ENCODE measurements at places on chromosomes 3 and 15.
A peak's percentile ranks its signal among the peaks of the same experiment; 100 is the strongest.

DNA sequence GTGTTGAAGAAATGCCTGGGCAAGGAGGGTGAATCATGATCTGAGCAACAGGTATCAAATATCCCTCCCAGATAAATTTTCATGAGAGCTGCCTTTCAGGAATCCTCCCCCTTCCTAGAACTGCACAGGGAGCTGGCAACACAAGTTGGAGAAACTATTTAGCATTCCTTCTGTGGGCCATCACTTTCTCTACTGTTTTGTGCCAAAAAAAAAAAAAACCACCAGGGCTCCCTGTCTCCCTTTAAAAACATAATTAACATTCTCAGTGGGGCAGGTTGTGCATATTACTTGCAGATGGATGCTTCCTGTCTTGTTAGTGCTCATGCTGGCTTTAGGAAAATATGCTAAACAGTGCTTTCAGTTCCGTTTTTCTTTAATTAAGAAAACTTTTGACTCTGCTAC is 234.9 kb upstream of the LMCD1 start:
- peak; percentile 4 for DNase-seq

DNA sequence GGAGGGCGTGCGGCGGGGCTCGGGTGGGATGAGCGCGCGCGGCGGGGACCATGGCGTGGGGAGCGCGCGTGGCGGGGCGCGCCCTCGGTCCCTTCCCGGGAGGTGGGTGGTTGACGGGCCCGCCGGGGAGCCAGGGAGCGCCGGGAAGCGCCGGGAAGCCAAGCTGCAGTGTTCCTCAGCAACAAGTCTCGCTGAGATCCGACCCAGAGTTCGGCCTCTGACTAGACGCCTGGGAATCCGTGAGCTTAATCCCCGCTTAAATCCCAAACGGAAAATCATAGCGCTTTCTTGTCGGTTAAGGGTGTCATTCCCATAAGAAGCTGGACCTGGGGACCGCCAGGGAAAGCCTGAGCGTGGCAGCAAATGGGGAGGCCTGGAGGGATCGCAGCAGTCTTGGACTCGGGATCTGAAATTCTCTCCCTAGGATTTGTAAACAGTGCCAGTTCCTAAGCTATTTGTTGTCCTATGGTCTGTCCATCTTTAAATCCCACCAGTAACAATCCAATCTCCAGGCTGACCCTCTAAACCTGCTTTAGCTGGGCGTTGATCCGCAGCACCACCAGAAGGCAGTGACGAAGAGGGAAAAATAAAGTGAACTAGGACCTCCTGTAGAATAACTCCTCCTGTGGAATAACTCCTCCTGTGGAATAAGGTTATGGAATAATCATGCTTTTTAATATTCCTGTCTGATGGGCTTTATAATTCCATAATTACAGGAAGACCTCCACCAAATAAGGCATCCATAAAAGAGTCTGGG is 570 bp upstream of the NEDD4 start:
- peak; percentile 40 for DNase-seq

GRCh38 chr15:92062505-92062904 is 209.0 kb downstream of the SLCO3A1 start:
- no peak for DNase-seq

GRCh38 chr15:52290800-52291199 is 4.8 kb downstream of the MYO5C start:
- DNase-seq, result no peak

DNA sequence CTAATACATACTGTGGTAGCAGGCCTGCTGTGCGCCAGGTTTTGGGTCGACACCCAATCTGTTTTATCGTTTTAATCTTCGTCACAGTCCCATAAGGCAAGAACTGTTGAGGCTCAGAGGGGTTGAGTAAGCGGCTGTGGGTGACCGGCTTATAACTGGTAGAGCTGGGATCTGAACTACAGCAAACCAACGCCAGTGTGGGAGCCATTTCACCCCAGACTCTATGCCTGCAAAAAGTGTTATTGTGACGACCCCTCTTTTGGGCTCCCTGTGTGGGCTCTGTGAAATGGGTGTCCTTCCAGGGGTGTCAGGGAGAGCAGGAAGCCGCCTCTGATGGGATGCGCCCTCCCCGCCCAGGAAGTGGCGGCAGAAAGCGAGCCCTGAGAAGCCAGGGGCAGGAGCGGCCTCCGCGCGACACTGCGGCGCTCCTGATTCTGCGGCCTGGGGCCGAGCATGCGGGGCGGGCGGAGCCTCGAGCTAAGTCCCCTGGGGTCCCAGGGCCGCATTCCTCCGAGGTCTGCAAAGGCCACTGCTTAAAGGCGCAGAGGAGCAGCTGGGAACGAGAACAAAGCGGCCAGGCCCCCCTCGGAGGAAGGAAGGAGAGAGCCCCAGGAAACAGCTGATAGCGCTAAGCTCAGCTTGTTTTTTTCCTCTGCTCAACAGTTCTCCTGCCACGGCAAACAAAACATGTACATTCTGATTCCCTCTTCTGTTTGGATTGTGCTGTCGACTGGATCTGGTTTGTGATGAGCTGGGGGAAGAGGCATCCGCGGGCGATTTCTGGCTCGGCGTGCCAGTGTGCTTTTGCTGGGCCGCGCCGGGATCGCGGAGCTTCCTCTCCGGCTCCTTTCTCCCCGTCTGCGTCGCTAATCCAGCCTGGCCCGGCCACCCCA is 33.9 kb downstream of the GRK7 start:
- DNase-seq, result no peak

DNA sequence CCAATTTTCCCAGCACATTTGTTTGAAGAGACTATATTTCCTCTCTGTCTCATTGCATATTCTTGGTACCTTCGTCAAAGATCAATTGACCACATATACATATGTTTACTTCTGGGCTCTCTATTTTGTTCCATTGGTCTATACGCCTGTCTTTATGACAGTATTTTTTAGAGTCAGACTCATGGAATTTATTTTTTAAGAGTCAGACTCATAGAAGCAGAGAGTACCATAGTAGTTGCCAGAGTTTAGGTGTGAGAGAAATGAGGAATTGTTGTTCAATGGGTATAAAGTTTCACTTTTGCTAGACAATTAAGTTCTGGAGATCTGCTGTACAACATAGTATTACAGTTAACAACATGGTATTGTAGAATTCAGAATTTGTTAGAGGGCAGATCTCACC is 27.1 kb downstream of the PLA2G4F start:
- no peak for DNase-seq

GRCh38 chr15:31352339-31352751 is 25.7 kb downstream of the KLF13 start:
- DNase-seq, result no peak

- DNase-seq, result no peak
Measured at GRCh38 chr15:65921780-65922179, 52.5 kb downstream of the RAB11A start.

GRCh38 chr3:18483226-18483625 is 58.1 kb upstream of the SATB1 start:
- DNase-seq, result no peak

- DNase-seq, result no peak
Measured at GRCh38 chr3:154716170-154716569, 286.2 kb upstream of the GPR149 start.

GRCh38 chr15:35329521-35329961 is 216.4 kb downstream of the DPH6 start:
- no peak for DNase-seq

DNA sequence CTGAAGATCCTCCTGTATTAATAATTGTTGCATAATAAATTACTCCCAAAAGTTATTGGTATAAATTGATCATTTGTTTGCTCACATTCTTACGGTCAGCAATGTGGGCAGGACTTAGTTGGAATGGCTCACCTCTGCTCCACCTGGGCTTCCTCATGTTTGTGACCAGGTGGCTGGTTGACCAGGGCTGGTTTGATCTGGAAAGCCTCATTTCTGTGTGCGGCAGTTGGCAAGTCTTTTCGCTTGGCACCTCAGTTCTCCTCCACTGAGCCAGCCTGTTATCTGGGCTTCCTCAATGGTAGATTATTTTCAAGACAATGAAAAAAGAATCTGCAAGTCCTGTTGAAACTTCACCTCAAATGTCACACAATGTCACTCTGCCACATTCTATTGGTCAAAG is 301.1 kb downstream of the TBL1XR1 start:
- no peak for DNase-seq

DNA sequence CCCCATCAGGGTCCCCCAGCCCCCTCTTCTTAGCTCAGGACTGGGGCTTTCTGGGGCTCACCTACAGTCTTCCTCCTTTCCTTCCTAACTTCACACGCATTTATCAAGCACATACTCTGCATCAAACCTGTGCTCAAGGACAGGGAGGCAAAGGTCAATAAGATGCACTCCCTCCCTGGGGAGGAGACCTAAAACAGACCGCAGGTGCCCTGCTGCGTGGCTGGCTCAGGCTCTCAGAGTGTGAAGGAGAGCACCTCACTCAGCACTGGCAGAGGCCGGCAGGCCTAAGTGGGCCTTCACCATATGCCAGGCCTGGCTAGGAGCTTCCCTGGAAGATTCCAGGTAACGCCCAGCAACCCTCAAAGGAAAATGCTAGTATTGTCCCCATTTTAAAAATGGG is 16.5 kb downstream of the LIPC start:
- DNase-seq, result no peak

GRCh38 chr3:32842987-32843386 is 25.2 kb downstream of the TRIM71 start:
- no peak for DNase-seq

DNA sequence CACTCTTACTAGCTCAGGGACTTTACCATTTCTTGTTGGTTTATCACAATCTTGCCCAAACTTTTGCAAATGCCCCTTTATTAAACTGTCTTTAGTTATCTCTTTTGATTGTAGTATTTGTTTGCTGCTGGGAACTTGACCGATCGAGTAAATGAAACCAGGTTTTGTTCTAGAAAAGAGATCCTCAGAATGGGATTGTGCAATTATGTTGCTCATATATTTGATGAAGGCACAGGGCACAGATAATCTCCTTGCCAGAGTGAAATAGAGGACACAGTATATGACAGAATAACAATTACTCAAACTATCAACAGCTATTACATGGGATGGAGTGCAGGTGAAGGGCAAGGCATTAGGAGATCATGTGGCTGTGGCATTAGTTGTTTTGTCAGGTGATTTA is 216.6 kb upstream of the RASGRP1 start:
- no peak for DNase-seq

DNA sequence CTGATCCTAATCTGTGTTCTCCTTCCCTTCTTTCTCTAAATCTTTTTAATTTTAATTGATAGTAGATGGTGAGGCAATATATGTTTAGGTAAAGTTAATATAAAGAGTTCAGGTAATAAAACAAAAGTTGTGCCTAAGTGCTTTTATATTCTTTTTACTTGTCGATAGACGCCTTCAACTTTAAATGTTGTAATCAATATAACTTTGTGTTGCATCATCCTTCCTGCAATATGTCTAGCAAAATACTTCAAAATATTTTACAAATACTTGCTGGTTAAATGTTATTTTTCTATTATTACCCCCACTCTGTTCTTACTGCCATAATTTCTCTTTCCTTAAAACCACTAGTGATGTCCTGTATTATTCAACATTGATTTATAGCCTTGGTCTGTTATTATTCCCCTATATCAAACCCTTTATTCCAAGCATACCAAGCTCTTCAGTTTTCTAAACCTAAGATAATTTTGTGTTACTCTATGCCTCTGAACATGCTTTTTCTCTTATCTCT is 92.4 kb downstream of the NAALADL2 start:
- DNase-seq, result no peak

DNA sequence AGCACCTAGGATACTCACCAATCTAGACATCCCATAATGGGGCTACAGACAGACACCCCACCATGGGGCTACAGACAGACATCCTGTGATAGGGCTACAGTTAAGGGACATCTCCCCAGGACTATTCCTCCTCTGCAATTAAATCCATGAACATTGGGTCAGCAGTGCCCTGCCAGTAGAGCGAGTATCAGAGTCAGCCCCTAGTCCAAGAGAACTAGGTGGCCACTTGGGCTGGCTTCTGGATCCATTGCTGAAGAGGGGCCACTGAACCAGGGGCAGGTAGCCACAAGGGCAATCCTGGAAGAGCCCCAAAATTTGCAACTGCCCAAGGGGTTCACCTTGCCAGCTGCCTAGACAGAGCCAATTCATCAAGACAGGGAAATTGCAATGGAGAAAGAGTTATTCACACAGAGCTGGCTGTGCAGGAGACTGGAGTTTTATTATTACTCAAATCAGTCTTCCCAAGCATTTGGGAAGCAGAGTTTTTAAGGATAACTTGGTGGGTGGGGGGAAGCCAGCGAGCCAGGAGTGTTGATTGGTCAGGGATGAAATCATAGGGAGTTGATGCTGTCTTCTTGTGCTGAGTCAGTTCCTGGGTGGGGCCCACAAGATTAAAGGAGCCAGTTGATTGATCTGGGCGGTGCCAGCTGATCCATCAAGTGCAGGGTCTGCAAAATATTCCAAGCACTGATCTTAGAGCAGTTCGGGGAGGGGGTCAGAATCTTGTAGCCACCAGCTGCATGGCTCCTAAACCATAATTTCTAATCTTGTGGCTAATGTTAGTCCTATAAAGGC is 170.2 kb upstream of the SMAD3 start:
- no peak for DNase-seq

GRCh38 chr15:85974348-85974705 is 105.3 kb upstream of the AGBL1 start:
- DNase-seq, result no peak

GRCh38 chr3:166575161-166575560 is 737.9 kb upstream of the BCHE start:
- DNase-seq, result no peak

DNA sequence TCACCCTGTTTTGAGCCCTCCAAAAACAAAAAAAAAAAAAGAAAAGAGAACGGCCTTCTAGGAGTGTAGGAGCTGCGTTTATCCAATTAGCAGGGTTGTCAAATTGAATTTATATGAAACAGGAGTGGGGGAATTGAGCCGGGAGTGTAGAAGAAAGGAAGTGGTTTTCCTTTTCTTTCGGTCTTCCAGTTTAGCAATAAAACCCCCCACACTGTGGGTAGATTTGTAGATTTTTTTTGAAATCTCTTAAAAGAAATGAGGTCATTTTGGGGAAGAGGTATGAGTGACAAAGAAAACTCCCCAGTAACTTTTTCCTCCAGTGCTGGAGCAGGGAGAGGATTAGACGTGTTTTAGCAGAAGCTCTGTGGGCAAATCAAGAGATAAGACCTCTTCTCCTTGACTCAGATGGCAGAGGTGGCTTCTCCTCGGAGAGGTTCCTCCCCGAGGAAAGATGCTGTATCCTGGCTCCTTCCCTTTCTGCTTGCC is 30.8 kb downstream of the BOC start:
- no peak for DNase-seq

DNA sequence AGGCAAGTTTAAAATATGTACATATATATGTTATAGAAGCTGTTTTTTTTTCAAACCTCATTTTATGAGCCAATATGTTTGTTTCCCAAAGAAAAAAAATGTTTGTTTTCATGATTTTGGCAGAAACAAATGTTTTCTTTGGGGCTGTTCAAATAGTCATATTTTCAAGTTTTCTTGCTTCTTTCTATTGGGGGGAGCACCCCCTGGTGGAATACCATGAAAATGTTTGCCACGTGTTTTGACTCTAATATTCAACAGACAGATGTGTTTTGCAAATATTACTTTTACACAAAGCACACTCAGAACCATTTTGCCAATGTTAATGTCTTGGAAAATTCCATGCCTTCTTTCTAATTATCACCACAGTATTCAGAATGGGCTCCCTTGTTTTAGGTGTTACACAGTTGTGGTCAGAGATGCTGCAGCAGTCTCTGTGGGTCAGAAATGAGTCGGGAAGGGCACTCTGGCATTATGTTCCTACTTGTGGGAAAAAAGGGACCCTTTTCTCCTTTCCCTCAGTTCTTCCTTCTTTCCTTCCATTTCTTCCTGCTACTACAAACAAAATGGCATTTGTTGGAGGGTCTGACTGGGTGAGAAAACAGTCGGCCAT is 817.0 kb downstream of the TUSC7 start:
- peak; percentile 33 for DNase-seq
